ENCODE measurements at places on chromosomes 3 and 15.

DNA sequence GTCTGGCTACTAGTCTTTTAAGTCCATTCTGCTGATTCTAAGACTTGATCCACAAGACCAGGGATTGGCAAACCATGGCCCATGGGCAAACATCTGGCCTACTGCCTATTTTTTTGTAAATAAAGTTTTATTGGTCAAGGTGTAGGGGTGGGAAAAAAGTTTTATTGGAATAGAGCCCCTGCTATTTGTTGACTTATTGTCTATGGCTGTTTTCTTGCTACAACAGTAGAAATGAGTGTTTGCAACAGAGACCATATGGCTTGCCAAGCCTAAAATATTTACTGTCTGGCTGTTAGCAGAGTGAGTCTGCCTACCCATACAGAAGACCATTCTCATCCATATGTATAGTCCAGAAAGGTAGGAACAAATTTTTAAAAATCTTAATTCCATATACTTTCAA is 106.4 kb downstream of the PTPRG start:
- DNase-seq = no peak

GRCh38 chr3:20844851-20845250 is 658.8 kb upstream of the SGO1 start:
- DNase-seq = no peak

- no peak for DNase-seq
Observed at GRCh38 chr3:130627882-130628281, 110.9 kb downstream of the COL6A6 start.

DNA sequence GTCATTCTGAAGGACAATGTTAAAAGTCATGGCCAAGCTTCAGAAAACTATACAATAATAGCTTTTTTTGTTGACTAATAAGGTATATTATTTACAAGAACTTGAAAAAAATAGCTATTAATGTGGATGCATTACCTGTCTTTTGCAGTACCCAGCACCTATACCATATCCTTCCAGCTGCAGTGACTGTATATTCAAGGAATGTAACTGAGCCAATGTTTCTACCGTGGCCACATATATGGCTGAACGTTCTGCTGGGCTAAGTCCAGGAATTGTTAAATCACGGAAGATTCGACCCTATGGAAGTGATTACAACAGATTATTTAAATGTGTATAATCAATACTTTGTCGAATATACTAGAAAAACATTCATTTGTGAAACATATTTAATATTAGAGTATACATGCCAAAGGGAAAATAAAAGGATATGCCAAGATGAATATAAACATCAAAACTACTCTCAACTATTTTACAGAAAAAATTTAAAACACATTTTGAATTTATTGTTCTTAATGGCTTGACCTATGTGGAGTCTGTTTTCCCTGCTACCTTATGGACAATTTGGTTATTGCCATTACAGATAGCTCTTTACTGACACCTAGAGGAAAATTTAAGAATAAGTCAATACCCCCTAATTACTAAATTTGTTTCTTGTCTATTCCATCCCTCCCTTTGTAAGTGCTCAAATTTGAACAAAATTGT is 17.6 kb downstream of the ACAD11 start:
- no peak for DNase-seq

- DNase-seq = no peak
Observed at GRCh38 chr3:64354221-64354620, 129.0 kb upstream of the PRICKLE2 start.
